ENCODE measurements at places on chromosomes 16 and 17.
A peak's percentile ranks its signal among the peaks of the same experiment; 100 is the strongest.

- no peak for DNase-seq
Observed at GRCh38 chr17:3592216-3592860, 16.9 kb downstream of the TRPV1 start.

DNA sequence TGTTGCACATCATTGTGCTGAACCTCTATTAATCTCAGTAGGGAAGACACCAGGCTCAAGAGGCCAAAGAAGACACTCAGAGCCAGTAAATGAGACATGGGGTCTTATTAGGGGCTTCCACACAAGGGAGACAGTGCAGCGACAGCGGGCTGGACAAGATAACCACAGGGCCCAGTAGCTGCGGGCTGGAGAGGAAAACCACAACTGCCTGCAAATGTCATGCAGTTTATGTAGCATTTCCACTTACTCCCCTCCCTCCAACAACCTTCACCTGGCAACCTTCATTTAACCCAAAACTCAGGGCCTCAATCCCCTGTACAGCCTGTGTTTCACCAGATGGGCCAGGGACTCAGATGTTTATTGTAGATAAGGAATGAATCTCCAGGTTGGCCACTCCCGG lies 185.6 kb downstream of the UTP18 start:
- DNase-seq = no peak

DNA sequence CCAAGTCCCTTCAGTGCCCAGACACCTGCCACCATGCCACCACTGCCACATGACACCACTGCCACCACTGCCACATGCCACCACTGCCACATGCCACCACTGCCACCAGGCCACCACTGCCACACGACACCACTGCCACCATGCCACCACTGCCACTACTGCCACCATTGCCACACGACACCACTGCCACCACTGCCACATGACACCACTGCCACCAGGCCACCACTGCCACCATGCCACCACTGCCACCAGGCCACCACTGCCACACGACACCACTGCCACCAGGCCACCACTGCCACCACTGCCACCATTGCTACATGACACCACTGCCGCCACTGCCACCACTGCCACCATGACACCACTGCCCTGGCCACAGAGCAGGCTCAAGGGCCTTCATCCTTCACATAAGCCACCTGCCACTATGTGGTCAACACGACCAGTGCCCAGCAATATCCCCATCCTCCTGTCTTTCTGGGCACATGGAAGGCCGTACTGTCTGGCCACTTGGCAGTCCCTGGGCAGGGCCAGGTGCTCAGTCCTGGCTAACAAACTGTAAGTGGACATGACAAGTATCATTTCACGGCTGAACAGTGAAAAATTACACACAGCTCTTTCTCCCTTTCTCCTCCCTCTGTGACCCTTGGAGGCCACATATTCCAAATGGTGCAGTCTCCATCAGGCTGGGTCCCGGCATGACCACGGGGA lies 33.1 kb downstream of the ABR start:
- DNase-seq = no peak

DNA sequence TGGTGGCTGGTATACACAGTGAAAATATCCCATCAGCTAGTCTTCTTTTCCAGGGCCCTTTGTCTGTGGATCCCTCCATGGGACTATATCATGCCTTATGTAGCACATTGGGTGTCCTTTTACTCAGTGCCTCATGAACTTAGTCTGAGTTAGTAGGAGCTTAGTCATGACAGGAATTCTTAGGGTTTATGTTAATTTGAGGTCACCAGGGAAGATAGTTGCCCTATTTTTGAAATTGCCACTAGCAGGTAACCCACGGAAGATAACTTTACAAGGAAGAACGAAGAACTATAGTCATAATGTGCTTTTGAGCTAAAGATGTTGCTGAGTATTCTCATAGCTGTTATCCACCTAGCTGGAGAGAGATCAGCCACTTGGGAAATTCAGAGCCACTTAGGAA lies 14.8 kb upstream of the PLK1 start:
- DNase-seq = no peak

DNA sequence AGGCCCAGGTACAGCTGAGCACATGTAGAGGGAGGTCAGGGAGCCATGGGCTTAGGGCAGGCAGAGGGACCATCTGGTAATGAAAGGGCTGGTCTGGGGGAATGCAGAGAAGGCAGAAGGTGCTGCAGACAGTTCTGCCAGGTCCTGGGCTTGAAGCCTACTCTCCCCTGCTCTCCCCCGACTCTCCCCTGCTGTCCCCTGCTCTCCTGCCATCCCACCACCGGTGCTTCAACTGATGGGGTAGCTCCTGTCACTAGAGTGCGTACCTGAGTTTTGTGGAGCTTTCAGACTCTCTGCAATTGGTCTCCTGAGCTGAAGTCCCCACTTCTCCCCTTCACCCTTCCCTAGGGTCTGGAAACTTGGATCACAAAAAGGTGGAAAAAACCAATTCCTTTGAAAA lies 37.3 kb upstream of the PHOSPHO1 start:
- no peak for DNase-seq

DNA sequence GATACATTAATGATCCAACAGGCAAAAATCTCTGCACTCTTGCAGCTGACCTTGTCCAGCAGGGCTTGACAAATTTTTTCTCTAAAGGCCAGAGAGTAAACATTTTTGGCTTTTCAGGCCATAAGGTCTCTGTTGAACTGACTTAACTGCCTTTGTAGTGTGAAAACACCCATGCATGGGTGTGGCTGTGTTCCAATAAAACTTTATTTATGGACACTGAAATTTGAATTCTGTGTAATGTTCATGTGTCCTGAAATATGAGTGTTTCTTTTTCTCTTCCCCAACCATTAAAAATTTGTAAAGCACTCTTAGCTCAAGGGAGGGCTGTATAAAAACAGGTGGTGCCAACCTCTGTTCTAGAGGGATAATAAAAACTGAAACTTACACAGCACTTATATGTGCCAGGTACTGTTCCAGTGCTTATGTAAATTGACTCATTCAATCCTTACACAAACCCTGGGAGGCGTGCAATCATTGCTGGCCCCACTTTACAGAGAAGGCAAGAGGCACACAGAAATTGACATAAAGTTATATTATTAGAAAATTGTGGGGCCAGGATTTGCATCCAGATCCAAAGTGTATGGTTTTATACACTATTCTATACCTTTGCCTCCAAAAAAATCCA lies 18.8 kb upstream of the ZNF423 start:
- no peak for DNase-seq

GRCh38 chr16:56681939-56682702 lies at the start of gene MT1X:
TSS of gene MT1X (plus strand) at chr16:56682470. CDS start at chr16:56682541, 71 bp downstream.
- DNase-seq = peak; percentile 87

DNA sequence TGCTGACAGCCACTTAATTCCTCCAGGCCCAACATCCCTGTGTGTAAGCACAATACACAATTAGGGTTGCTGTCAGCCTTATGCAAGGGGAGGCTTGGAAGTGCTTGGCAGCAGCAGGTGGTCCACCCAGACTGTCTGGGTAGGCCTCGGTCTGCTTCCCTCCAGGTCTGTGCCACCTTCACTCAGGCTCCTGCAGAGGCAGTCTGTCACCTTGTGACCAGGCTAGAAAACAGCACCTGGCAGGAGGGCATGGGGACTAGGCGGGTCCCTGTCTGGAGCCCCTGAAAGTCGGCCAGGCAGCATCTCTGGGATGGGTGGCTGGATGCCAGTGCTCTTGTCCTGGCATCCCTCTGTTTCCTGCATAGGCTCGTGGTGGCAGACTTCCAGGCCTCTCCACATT lies 578.1 kb downstream of the KCNJ18 start:
- DNase-seq = no peak

DNA sequence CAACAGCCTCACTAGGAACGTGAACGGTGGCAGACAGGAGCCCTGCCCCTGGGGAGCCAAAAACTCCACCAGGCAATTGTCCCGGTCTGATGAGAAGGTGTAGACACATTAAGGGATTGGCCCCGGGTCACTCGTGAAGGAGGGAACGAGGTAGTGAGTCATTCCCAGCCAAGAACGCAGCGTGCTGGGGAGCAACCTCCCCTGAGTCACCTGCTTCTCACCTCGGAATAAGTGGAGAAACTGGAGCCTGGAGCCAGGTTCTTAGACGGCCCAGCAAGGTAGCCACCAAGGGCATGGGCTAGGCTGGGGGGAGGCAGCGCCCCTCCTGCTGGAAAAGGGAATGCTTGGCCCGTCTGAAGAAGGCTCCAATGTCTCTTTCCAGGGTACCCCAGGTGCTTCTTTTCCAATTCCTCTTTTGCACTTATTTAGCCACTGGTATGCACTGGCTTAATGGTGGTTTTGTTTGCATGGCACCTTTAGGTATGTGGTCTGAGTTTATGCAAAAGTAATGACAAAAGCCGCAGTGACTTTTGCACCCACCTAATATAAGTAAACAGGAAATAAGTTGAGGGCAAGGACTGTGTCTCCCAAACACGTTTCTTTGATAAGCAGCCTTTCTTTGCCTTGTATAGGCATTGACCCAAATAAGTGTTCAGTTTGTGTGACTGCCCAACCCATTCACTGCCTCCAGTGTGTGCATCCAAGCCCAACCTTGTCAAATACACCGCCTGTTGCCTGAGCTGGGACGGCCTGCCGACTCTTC lies 1.8 kb upstream of the HELZ start:
- peak; percentile 73 for DNase-seq

DNA sequence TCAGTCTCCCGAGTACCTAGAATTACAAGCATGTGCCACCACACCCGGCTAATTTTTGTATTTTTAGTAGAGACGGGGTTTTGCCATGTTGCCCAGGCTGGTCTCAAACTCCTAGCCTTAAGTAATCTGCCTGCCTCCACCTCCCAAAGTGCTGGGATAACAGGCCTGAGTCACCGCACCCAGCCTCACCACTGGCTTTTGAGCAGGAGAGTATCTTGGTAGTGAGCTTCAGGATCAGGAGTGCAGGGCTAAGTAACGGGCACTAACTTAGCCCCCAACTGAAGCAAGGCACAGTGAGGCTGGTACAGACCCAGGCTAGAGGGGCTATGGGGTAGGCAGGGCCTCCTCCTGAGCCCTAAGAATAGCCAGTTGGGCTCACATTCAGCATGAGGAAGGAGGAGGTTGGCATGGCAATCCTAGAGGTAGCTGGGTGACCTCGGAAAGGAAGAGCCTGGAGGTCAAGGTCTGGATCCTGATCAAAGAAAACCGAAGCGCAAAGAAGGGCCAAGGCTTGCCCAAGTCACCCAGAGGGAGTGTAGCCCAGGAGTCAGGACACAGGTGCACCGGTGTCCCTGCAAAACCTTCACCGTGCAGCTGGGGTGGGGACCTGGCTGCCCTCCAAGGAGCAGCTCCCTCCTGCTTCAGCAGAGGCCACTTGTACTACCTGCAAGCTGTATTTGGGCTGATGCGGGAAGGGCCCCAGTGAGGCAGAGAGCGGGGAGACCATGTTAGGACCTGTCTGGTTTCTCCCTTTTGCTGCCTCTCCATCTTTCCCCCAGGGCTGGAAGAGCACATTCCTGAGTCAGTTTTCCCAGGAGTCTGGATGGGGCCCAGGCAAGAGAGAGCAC lies 1.3 kb upstream of the ADGRG5 start:
- DNase-seq = no peak

DNA sequence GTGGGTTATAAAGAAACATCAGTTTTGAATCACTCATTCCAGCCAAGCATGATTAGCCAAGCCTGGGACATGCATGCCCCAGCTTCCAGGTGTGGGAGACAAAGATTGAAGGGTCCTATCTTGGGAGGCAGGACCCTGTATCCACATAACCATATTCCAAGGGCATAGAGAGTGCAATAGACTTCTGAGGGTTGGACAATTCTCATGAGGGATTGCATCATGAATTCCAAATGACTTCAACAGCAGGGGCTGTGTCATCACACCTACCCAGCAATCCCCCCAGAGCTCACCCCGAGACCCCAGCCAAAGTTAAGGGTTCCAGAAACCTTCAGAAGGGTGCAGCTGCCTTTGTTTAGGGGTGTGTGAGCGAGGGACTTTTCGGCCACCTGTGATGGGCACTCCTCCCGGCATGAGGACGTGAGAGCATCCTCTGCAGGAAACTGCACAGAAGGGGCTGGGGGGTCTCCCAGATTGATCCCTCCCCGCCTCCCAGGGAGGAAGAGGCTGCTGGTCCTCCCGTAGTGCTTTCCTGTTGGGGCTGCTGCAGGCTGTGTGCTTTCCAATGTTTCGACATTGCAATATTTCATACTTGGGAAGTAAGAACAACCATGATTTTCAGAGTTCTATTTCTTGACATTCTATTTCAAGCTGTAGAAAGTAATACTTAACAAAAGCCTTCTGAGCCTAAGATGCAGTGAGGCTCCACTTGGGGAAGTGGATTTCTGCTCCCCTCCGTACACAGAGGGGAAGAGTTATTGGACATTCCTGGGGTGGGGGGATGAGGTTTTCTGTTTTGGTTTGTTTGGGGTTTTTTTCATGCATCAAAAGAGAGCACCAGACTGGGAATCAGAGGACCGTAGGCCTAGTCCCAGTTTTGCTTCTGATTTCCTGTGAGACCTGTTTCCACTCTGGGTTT lies 13.3 kb upstream of the PITPNM3 start:
- no peak for DNase-seq

DNA sequence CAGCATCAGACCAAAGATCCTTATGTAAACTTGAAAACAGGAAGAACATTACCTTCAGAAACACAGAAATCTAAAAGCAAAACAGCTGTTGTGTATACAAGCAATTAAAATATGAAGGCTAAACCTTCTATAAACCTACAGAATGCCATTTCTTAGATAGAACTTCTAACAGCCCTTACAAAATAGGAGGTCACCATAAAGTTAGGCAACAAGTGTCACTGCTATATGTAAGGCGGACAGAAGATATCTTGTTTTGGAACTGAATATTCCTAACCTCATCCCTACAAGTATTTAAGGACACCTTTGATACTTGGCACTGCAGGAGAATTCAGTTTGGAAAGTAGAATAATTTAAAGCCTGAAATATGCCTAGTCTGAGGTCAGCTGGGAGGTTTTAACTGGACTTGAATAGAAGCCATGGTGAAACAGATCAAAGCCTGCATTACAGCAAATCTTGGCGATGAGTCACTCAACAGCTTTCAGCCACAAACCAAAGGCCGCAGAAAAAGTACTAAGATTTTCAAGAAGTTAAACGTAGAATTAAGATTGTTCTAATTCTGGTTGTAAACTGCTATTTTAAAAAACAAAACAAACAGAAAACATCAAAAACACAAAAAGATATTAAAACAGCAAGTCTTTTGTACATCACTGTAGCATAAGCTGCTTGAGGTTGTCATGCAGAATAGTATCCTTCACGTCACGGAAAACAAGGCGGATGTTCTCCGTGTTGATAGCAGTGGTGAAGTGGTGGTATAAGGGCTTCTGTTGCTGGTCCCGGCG lies 42.7 kb downstream of the GNA13 start:
- peak; percentile 93 for DNase-seq

- DNase-seq = peak; percentile 87
Observed at GRCh38 chr17:37818689-37819088, 73.8 kb upstream of the HNF1B start.

GRCh38 chr16:89003831-89004208 lies 26.8 kb upstream of the CBFA2T3 start:
- no peak for DNase-seq

- peak; percentile 56 for DNase-seq
Observed at GRCh38 chr16:58026139-58026704, 668 bp downstream of the MMP15 start.

All from fibroblast of lung (primary cell).